Activated effector memory CD4-positive, alpha-beta T cell treated with anti-CD3 and anti-CD28 coated beads, Interleukin-2, amount 50 U/mL, for 16 hours (primary cell): ENCODE measurements at places on chromosomes 11 and 22.

- no peak for DNase-seq
Observed at GRCh38 chr22:39728236-39728860, 157.8 kb downstream of the CACNA1I start.

DNA sequence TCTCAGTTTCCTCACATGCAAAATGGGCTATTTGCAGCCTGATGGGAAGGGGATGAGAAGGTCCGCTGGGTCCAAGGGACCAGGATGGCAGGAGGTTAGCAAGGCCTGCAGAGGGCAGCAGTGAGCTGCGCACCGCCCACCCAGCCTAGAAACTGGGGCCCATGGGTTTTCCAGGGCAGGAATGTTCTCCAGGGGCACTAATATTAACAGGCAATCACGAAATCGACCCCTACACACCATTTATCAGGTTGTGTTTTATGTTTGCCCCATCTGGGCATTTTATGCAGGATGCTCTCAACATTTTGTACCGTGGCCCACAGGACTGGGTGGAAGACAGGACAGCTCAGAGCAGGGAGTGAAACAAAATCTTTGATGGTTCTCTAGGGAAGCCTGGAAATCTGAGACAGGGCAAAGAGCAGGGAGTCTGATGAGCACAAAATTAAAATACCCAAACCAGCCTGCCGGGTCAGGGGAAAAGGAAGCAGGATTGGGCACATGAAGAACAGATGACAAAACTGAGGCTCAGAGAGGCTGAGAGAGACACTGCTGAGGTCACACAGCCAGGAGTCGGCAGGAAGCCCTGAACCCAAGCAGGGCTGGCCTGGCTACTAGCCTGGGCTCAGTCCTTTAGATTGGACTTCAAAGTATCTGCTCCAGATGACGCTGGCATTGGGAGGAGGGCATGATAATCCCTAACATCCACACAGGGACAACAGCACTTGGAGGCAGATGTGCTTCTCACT, 1.6 kb upstream of the BCR start:
- peak; percentile 87 for DNase-seq

DNA sequence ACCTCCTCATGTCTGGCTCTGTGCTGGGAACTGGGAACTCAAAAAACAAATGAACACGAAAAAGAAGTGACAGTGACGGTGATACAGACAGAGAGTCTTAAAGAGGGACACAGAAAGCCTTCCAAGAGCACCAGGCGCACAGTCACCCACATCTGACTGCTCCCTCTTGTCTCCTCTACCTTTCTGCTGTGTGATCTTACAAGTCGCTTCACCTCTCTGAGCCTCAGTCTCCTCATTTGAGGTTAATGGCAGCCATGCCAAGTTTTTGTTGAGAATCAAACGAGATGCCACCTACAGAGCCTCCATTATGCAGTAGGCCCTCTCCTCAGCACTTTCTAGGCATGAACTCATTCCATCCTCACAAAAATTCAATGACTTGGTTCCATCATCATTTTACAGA, 3.7 kb downstream of the LRRC32 start:
- DNase-seq: peak; percentile 34

- DNase-seq: no peak
Observed at GRCh38 chr11:126948563-126948962, 52.0 kb downstream of the KIRREL3 start.

- DNase-seq: no peak
Observed at GRCh38 chr11:111793863-111794262, 27.7 kb upstream of the PPP2R1B start.

- peak; percentile 89 for DNase-seq
Observed at GRCh38 chr11:65419772-65420481, 2.7 kb upstream of the NEAT1 start.
